ENCODE measurements at places on chromosomes 3 and 15. TPM values are rescaled to one million over a fixed set of nuclear protein-coding genes. Genes with fewer than 3 reads are reported as not detected.

Gene SPTSSB
- total RNA-seq, result 1.1 TPM

DNA sequence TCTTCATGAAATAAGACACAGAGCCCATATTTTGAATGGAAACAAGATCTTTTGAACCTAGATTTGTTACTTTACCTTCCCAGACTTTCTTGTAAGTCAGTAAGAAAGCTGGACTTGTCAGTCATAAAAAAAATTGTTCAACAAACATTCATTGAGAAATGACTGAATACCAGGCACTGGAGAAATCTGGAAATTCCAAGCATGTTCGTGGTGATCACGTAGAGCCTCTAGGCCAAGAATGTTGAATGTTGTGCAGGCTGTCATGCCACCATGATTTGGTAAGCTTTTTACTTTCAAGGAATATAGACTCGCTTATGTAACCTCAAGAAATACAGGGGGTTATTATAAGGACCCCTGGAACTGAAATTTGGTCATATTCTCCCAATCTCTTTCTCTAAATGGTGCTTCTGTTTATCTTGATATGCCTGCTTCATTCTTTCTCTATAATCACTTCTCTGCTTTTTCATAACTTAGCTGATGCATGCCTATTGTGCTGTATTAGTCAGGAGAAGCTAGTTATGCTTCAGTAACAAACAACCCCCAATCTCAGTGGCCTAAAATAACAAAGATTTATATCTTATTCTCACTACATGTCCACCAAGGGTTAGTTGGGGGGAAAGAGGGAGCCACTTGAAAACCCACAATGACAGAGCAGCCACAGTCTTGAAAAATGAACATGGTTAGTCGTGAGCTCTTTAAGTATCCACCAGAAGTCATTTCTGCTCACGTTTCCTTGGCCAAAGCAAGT is 3.4 kb upstream of the TPM1 start:
- no peak for DNase-seq

GRCh38 chr3:138213398-138214085 is 26.4 kb downstream of the ARMC8 start:
- DNase-seq, result no peak

- DNase-seq, result no peak
Observed at GRCh38 chr3:178147001-178147400, 389.2 kb upstream of the KCNMB2 start.

Gene CDAN1
- total RNA-seq, result 13.8 TPM

Gene SMCO1
- total RNA-seq, result not detected

GRCh38 chr15:85408270-85408746 is 27.9 kb downstream of the AKAP13 start:
- no peak for DNase-seq

Gene IMPG2
- not detected for total RNA-seq

Gene SLC6A6
- 8.3 TPM for total RNA-seq

DNA sequence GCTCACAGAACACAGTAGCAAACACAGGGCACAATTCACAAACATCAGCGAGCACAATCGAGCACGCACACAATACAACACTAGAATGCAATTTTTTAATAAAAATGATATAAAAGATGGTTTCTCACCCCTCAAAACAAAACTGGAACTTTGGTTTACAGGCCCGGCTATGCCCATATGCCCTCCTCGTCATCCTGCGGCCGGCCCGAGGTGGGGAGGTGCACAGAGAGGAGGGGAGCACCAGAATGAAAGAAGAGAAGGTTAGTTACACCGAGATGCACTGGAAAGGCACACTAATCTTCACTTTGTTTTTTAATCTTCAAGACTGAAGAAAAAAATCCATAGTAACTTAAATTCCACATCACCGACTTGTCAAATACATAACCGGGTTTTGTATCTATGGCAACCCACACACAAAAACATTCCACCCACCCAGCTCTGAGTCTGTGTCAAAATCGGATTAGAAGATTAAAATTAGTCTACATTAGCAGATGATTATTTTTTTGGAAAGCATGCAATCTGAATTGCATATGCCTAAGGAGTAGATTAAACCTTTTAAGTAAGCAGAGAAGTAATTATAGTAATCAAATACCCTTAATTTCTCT is 196.7 kb upstream of the WNT5A start:
- DNase-seq, result no peak

Gene UNC45A
- total RNA-seq, result 58.1 TPM

Gene FGF7
- 11.0 TPM for total RNA-seq

DNA sequence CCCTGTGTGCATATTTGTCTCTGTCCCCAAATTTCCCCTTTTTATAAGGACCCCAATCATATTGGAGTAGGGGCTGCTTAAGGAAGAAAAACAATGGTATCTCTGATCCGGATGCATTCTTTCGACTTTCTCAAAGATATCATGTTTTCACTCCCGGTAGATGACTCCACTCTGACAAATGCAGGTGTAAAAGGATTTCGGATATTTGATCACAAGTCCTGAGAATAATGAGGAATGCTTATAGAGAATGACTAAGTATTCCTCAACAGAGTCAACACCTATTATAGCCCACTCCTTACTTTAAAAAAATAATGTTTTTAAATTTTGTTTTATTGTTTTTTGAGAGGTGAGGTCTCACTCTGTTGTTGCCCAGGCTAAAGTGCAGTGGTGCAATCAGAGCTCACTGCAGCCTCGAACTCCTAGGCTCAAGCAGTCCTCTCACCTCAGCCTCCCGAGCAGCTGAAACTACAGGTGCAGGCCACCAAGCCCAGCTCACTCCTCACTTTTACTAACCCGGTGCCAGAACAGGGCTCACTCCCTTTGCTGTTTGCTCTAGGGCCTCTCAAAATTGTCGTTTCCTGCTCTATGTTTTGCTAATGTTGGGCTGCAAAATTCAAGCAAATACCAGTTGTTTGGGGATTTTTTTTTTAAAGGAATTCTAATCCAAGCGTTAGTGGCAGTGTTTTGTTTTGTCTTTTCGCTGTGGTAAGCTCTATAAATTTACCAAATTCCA is 24.6 kb downstream of the COL8A1 start:
- DNase-seq, result no peak

GRCh38 chr15:70609889-70610288 is 153.5 kb downstream of the UACA start:
- DNase-seq, result no peak

- DNase-seq, result no peak
Observed at GRCh38 chr3:66419036-66419435, 81.8 kb downstream of the LRIG1 start.

GRCh38 chr3:108407886-108408285 is 102.5 kb downstream of the MYH15 start:
- no peak for DNase-seq

DNA sequence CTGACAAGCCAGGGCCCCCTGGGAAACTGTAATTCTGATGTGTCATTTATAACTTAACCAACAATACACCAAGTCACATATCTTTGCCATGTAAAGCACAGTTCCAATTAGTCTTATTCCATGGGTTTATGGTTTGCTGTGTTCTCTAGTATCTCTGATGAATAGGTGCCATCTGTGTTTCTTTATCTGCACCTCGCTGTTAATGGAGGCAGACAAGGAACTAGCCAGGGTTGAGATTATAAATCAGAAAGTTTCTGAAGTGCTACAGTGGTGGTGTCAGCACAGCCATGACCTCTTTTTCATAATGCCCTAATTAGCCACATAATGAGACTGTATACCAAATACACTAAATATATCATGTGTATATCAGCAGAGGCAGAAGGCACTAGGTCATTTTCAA is 866.4 kb downstream of the PLOD2 start:
- DNase-seq, result no peak

GRCh38 chr3:162443376-162443775 is 946.8 kb downstream of the OTOL1 start:
- DNase-seq, result no peak

- peak; percentile 52 for DNase-seq
Observed at GRCh38 chr3:114624571-114625181, 330.8 kb downstream of the TIGIT start.

GRCh38 chr3:158355623-158356588 is 215.1 kb upstream of the MLF1 start:
- DNase-seq, result no peak

Gene ZNF774
- total RNA-seq, result 21.2 TPM

GRCh38 chr3:6229778-6230410 is 631.0 kb upstream of the GRM7 start:
- DNase-seq, result no peak

Gene WWTR1
- 8.4 TPM for total RNA-seq

All from left colon (tissue), 2 donors.